ENCODE measurements at places on chromosomes 12 and 14.

GRCh38 chr12:102472496-102472895, 7.9 kb downstream of the IGF1 start:
- no peak for DNase-seq

- no peak for DNase-seq
Observed at GRCh38 chr12:128059621-128060370, 207.2 kb upstream of the TMEM132C start.

GRCh38 chr14:68843471-68844209, 50.8 kb upstream of the ZFP36L1 start:
- DNase-seq: peak; percentile 64

DNA sequence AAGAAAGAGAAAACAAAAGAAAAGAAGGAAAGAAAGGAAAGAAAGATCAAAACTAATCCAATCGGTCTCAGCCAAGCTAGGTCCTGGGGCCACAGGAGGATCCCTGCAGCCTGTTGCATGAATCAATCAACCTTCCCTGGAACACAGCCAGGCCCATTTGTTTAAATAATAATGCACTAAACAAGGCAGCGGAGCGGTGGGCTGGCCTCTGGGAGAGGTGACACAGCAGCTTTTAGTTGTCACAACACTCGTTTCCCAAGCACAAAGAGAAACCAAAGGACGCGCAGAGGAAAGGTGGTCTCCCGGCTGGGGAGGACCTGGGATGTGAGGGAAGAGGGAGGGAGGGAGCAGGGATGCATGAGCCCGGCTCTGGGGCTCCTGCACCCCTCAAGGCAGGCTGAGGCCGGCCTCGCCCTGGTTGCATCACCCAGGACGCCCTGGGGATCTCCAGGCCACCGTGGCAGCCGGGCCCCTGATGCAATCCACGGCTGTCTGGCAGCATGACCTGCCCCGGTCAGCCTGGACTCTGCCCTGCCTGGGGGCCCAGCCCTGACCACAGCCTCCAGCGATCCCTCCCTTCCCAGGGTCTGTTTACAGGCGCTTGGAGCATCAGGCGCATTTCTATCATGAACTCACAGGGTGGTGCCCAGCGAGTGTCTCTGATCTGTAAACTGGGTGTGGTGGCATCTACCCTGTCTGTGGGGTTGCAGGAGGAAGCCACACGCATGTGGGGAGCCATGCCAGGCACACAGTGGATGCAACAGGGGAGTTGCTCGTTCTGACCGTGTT, 32.5 kb downstream of the MMP17 start:
- DNase-seq: no peak

GRCh38 chr12:124392667-124393413, 97.9 kb downstream of the RFLNA start:
- peak; percentile 89 for DNase-seq

DNA sequence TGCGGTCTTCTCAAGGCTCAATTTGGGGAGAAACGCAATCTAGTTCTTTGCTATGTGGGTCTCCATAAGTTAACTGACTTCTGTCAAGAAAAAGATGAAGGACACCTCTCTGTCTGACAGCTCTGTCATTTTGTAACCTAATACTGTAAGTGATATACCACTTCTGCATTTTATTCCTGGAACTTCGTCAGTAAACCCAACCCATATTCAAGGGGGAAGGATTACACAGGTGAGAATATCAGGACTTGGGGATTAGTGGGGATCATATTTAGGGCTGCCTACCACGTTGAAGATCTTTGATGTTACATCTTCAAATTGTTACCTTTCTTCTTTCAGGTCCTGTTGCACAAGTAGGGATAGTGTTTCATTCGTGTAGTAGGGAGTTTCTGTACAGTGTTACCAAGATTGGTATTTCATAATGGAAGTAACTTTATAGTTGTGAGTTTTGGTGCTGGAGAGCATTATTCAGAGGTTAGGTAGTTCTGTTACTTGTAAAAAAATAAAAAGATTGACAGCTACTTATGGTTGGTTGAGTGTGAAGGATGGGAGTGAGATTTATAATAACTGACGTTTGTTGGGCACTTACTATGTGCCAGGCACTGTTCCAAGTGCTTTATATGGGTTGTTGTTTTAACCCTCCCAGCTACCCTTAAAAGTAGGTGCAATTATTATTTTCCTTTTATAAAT, 1.6 kb downstream of the TMEM260 start:
- DNase-seq: no peak

DNA sequence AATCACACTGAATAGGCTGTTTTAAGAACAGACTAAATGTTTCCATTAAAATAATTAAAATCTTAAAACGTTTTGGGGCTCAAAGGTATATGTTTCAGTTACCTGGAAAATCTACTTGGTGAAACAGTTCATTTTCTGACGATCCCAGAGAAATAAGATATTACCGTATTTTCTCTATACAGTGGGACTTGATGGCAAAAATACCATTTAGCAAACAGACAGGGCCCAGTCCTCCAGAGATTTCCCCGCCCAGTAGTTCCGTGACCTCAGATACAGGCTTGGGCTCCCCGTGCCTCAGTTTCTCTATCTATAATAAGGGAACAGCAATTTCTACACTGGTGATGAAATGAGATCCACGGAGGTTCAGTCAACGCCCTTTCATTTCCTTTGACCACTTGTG, 304.4 kb downstream of the VRK1 start:
- no peak for DNase-seq

DNA sequence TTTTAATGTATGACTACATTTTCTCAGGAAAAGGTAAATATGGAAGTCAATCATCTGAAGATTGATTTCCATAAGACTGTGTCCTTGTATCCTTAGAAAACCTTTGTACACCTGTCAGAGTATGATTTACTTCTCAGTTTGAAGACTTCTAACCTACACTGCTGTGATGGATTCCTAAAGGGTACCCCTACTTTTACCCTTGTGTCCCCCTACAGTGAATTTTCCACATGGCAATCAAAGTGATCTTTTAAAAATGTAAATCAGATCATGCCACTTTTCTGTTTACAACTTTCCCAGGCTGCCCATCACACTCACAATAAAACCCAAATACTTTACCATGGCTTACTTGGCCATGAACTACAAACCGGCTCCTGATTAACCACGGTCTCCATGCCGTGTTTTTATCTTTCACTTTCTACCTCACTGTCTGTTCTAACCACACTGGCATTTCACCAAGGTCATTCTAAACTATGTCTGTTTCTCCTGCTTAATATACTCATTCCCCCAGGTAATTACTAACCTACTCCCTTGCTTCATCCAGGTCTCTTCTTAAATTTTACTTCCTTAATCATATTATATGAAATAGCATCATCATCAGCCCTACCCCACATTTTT, 8.1 kb downstream of the DNAI7 start:
- no peak for DNase-seq

DNA sequence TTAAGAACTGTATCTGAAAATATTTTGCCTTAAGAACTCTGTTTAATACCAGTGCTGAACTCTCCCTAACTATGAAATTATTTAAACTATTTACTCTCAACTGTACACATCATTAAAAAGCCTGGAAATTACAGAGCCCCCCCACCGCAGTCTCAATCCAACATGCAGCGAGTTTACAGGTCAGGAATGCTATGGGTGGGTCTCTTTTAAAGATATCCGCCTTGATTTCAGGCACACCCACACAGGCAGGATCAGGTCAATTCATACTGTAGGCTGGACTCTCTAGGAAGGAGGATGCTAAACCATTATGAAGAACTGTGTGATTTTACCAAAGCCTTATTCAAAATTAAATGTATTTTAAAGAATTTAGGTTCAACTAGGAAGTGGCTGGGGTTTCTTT, 16.5 kb downstream of the SPTLC2 start:
- DNase-seq: no peak

DNA sequence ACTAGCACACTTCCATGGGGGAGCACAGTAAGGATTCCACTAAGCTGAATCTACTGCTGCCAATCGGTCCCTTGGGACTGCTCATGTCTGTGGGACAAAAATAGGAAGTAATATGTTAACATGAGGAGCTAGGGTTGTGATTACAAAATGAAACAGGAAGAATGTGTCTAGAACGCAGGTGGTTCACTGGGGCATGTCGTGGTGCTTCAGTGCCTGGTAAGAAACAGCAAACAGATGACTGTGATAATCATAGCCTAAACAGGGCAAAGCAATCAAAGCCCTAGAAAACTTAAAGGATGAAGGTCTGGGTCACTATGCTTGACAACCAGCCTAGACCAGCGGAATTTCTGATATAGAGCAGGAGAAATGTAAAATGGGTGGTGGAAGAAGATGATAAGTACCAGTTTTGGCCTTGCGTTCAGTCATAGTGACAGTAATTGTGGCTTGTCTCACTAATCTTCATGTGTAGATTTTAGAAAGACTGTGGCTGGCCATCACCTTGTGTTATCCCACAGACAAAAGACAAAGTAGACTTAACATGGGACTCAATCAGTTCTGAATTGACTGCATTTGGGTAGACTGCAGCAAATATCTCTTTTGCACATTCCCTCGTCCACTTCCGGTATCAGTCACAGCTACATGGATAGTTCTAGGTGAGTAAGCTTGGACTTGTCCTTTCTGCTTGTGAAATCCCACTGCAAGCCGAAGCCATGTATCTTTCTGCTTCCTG, 51.4 kb downstream of the WASHC3 start:
- no peak for DNase-seq

DNA sequence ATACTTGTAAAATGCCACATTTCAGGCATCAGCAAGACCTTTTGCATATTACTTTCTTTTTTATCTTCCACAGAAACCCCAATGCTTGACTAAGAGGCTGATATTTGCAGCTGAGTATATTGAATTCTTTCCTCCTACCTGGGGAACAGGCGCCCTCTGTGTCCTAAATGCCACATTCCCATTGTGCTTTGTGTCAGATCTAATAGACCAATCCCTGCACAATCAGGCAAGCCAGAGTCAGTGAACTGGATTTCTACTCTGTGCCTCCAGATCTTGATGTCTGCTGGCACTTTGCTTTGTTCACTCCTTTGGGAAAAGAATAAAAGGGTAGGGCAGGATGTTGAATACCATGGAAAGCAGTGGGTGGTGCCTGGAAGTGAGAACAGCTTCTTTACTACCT, 22.4 kb upstream of the TAS2R42 start:
- peak; percentile 66 for DNase-seq

GRCh38 chr12:105334582-105334981, 4.1 kb downstream of the C12orf75 start:
- no peak for DNase-seq

- DNase-seq: no peak
Observed at GRCh38 chr12:103249607-103250006, 246.2 kb downstream of the C12orf42 start.

- no peak for DNase-seq
Observed at GRCh38 chr14:85688006-85688405, 158.1 kb downstream of the FLRT2 start.

GRCh38 chr14:36827861-36828260, 166.2 kb downstream of the PAX9 start:
- DNase-seq: no peak

GRCh38 chr12:46752396-46752795, 73.4 kb downstream of the SLC38A4 start:
- peak; percentile 52 for DNase-seq

GRCh38 chr12:9118158-9118557, 2.4 kb upstream of the A2M start:
- peak; percentile 47 for DNase-seq

GRCh38 chr12:20030826-20031225, 337.5 kb upstream of the PDE3A start:
- no peak for DNase-seq

GRCh38 chr14:31568161-31568560, 7.0 kb downstream of the NUBPL start:
- no peak for DNase-seq

- DNase-seq: no peak
Observed at GRCh38 chr12:40158592-40159111, 52.8 kb upstream of the SLC2A13 start.

- no peak for DNase-seq
Observed at GRCh38 chr14:48738186-48738925, 847.8 kb downstream of the RPS29 start.

DNA sequence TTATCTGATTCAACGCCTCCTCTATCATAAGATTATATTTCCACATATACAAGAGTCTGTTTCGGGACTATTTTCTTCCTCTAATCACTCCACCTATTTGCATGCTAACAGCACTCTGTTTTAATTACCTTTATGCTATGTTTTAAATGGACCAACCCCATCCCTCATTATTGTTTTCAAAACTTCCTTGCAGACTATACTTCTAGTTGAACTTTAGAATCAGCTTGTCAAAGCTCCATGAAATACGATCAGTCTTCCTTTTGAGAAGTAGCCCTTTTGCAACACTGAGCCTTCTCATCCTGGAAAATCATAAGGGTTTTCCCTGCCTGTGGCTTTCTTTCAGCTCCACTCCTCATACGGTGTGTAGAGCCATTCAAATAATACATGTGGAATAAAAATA, 36.9 kb downstream of the ATG14 start:
- DNase-seq: no peak

- DNase-seq: no peak
Observed at GRCh38 chr14:52021957-52022600, 32.7 kb downstream of the RTRAF start.

GRCh38 chr14:62158779-62159178, 396.6 kb downstream of the SNAPC1 start:
- no peak for DNase-seq

GRCh38 chr12:109163167-109163566, 46.8 kb downstream of the ACACB start:
- DNase-seq: peak; percentile 32

DNA sequence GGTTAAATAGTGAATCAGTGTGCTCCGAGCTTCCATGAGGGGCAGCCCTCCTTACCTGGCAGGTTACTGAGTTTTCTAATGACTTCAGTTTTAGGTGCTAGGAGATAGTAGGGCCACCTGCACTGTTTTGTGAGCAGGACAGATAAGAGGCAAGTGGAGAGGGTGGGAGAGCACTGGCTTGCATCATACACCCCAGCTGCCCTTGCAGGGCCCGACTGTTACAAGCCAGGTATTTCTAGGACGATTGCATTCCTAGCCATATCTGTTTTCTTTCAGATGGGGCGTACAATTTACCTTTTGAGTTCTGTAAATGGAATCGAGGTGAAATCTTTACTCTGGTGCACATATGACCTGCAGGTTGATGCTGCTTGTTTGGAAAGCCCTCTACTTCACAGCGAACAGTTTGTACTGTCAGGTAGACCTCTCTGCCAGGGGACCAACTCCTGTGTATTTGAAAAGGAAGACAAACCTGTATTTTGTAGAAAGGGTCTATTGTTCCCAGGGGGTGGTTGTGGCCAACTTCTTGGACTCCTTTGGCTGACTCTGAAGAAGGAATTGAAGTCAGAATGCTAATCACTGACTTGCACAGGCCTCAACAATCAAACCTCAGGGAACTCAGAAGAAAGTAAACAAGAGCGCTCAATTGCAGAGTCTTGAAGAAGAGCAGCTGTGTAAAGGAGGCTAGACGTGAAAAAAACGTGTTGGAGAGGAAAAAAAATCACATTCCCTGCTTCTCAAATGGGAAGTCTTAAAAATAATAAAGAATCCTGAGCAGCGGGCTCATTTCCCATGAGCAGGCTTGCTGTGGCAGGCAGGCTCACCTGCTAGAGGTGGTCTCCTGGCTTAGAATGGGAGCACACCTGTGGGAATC, 57.3 kb downstream of the ETV6 start:
- DNase-seq: no peak
